CD4-positive, alpha-beta T cell treated with Interleukin-21 for 1 hour (primary cell): ENCODE measurements at places on chromosomes 5 and 9.
A peak's percentile ranks its signal among the peaks of the same experiment; 100 is the strongest.

GRCh38 chr9:12760758-12761157 is 14.1 kb upstream of the LURAP1L start:
- no peak for DNase-seq

DNA sequence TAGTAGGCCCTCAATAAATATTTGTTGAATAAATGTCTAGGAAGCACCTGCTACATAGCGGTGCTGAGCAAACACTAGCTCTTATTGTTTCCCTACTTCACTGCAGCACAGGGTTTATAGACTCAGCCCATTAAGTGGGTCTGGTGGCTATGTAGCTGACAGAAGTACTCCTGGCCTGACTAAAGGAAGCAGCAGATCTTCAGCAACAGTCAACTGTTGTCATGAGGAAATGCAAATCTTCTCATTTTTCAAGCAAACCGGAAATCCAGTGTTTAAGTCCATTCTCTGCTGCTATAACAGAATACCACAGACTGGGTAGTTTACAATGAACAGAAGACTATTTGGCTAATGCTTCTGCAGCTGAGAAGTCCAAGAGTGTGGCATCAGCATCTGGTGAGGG is 2.8 kb upstream of the TEX10 start:
- DNase-seq: no peak

DNA sequence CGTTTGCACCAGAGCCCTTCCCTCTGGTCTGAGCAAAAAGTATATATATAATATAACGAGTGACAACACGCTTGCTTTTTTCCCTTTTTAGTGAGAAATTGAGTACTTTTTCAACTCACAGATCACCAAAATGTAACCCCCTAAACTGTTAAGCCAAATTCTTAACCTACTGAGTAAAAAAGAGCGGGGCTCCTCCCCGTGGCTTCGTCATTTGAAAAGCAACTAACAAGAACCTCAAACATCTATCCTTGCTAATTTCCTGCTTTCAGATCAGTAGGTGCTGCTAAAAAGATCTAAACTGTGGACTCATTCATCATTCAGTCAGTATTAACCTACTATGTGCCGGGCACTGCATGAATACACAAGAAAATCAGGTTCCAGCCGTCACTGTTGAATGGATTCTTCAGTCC is 1.0 kb upstream of the PTBP3 start:
- peak; percentile 62 for DNase-seq

DNA sequence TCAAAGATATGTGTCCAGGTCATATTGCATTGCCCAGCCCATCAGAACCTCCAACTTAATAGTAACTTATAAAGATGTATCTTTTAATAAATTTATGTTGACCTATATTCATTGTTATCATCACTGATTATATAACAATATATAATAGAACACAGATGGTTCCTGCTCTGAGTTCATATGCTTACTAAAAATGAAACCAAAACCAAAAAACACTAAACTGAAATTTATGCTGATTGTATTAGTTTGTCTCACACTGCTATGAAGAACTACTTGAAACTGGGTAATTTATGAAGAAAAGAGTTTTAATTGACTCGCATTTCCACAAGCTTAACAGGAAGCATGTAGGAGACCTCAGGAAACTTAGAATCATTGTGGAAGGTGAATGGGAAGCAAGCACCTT is 462.5 kb upstream of the TYRP1 start:
- no peak for DNase-seq

DNA sequence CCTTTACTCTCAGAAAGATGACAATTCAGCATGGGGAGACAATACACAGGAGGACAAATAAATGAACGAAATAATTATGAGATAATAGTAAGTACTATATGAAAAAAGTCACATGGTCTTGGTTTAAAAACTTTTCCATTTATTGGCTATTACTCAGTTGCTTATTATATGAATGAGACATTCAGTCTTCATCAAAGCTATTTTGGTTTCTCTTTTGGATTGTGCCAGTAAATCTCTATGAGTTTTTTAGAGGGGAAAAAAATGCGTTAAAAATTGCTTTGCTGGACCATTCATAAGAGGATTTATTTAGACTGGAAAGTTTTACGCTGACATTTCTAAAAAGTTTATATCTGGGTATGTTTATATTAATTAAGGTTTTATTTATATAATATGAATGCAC is 137.7 kb downstream of the AOPEP start:
- DNase-seq: no peak

DNA sequence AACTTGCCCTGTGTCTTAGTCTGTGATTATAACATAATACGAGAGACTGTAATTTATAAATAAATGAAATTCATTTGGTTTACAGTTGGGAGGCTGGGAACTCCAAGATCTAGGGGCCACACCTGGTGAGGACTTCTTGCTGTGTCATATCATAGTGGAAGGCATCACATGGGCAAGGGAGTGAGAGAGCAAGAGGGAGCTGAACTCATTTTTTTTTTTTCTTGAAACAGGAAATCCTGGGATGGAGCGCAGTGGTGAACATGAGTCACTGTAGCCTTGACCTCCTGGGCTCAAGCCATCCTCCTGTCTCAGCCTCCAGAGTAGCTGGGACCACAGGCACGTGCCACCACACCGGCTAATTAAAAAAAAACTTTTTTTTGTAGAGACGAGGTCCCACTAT is 7.2 kb downstream of the MLANA start:
- no peak for DNase-seq

- DNase-seq: no peak
These were observed 916.3 kb upstream of the WWC1 start for GRCh38 chr5:167375125-167375524.

DNA sequence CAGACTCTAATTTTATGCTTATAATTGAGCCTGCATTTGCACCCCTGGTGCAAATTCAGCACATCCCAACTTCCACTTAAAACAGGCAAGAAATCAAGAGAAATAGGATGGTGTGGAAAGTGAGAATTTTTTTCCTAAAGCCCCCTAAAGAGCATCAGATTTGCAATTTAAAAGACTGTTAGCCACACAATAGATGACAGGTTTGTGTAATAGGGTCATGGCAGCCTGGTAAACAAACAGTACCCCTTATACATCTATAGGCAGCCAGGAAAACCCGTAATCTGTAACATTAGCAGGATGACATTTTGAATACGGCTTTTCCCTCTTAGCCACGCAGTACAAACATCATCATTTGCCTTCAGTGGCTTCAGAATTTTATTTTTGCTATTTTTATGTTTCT is 17.2 kb downstream of the EBF1 start:
- no peak for DNase-seq

DNA sequence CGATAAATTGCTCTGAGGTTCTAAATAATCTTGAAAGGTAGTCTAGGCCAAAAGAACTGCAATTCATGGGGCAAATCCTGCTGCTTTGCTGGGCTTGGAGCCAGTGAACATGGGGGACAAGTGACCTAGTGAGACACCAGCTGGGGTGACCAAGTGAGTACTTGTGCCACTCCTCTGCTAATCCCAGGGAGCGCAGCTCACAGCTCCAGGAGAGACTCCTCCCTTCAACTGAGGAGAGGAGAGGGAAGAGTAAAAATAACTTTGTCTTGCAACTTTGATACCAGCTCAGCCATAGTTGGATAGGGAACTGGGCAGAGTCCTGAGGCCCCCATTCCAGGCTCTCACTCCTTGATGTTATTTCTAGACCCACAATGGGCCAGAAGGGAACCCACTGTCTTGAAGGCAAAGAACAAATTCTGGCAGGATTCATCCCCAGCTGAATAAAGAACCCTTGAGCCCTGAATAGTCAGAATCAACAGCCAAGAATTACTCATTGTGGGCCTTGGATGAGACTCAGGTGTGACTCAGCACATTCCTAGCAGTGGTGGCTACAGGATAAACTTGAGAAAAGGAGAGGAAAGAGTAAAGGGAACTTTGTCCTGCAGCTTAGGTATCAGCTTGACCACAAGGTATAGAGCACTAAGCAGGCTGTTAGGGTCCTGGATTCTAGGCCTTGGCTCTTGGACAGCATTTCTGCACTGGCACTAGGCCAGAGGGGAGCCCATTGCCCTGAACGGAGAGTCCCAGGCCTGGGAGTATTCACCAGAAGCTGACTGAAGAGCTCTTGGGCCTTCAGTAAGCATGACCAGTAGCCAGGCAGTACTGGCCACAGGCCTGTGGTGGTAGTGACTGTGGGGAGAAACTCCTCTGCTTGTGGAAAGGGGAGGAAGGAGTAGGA is 288.3 kb upstream of the CDH18 start:
- no peak for DNase-seq

DNA sequence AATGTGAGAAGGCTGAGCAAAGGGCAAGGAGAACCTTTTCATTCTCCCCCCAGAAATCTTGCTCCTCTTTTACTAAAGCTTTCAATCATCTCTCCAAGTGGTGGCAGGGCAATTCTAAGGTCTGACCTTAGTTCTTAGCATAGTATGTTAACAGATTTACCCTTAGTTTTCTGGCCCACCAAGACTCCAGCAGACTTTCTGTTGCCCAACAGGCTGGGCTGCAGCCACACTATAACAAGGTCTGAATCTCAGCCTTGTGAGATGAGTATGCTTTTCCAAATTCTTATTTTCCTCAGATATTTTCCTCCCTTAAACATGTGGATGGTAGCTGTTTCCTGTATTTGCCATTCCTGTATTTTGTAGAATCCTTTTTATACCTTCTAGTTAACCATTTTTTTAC is 69.5 kb downstream of the NIPBL start:
- no peak for DNase-seq

DNA sequence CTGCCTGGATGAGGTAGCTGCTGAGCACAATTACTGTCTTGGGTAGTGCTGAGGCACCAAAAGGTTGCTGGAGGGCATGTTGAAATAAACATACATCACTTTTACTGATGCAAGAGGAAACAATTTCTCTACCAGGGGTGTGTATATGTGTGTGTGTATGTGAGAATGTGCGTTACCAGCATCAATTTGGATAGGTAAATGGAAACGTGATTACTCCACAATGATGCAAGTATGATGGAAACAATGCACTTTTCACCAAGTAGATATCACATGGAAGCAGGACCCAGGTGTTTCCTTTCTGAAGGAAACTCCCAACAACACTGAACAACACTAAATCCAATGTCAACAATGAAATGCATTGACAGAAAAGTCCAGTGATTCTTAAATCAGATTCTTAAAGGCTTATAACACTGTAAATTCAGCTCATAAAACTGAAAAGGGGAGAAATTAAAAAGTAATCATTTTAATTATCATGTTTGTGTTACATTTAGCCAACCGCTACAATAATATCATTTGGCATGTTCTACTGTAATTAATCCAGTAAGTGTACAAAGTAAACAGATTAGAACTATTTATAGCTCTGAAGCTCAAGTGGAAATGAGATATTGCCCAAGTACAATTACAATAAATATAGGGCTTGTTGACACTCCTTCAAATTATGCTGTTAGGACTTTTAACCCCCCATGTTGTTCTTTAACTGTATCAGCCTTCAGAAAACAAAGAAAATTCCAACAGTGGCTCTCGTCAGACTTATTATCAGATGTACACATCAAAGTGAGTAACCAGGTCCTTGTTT is 25.3 kb downstream of the YIPF5 start:
- no peak for DNase-seq

DNA sequence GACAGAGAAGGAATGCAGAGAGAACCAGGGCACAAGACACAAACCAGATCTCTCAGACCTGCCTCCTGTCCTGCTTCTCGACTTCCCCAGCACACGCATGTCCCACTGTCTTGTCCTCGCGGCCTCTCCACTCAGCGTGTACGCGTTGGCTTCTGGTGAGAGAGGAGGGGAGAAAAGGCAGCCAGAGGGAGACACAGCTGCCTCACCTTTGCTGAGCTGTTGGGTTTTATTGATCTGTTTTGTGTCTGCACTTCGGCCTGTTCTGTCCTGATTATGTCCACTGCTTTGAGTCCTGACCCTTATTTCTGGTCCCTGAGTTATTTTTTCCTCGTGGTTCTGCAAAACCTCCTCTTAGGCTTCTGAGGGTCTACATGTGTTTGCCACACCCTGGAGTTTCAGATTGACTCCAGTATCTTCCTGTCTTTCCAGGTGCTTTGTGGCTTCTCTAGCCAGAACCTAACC is 87.5 kb upstream of the AGXT2 start:
- DNase-seq: no peak

DNA sequence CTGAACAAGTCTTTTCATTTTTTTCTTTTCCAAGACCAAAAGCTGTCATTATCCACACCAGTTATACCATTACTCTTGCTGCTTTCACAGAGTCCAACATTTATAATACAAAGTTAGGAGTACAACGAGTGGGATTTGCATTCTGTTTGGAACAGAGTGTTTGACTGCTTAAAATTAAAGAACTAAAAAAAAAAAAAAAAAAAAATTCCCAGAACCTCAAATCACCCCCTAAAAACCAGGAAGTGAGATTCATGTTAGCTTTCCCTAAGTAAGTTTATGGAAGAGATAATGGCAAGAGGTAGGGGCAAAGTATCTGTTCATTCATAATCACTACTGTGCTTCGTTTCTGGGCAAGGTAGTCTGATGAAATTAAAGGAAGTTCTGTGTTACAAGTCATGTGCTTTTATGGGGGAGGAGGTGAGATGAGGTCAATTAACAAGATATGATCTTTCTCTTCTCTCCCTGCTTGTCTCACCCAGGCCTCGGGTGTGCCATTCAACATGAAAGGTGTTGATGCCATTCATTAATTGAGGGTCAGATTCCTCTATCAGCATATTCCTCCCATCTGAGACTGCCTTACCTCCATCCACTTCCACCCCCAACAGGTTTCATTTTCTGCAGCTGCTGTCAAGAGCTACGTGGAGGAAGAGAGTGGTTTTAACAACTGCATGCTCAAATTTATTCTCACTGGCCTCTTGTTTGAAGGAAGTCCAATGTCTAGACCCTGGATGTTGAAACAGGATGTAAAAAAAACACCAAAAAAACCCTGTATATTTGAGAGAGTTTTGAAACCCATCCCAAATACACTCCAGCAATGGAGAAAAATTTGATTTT is 58.1 kb downstream of the MARCHF3 start:
- DNase-seq: peak; percentile 48

DNA sequence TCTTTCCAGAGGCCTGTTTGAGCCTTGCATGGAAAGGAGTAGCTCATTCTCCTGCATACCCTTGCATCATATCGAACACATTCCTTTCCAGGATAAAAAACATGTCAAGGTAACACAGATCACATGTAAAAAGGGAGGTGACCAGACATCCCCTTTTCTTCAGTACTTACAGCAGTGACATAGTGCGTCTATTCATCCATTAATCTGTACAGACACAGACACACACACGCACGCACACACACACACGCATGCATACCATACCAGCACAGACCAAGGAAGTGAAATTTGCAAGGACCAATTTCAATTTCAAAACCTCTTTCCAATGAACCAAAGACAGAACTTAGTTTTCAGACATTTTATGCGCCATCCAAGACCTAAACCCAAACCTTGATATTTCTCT is 256.0 kb downstream of the PAPPA start:
- no peak for DNase-seq

- no peak for DNase-seq
These were observed 79.4 kb downstream of the NPR3 start for GRCh38 chr5:32790411-32790951.

- DNase-seq: no peak
These were observed 37.3 kb downstream of the MED27 start for GRCh38 chr9:132042324-132042723.

- DNase-seq: no peak
These were observed 2.3 kb downstream of the SMIM33 start for GRCh38 chr5:139473105-139473504.

GRCh38 chr9:72788966-72789735 is 163.7 kb downstream of the ALDH1A1 start:
- DNase-seq: no peak

- no peak for DNase-seq
These were observed 185.0 kb downstream of the GNA14 start for GRCh38 chr9:77463151-77463550.
